Esophagus squamous epithelium (tissue), 5 donors: ENCODE measurements at places on chromosomes 3 and 15.

DNA sequence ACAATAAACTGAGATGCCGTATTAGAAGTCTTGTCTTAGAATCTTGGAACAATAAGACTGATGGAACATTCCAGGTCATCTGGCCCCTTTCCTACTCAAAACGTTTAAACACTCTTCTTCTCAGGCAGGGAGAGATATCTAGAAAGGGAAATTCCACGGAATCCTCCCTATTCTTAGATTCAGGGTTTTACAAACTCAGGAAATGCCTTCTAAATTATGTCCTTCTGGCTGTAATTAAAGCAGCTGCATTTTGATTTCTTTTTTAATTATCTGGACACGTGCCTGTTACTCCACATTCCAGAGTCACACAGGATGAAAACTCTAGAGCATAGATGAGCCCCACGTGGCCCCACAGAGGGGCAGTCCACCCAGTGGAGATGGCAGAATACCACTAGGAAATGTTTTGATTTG lies 41.5 kb upstream of the MTMR10 start:
- no peak for DNase-seq

GRCh38 chr3:175893566-175893965 lies 1034.4 kb downstream of the NAALADL2 start:
- DNase-seq: no peak

- no peak for DNase-seq
Measured at GRCh38 chr15:43325039-43325684, 5.2 kb downstream of the LCMT2 start.

GRCh38 chr3:124347418-124347817 lies 355.5 kb upstream of the ROPN1 start:
- no peak for DNase-seq

DNA sequence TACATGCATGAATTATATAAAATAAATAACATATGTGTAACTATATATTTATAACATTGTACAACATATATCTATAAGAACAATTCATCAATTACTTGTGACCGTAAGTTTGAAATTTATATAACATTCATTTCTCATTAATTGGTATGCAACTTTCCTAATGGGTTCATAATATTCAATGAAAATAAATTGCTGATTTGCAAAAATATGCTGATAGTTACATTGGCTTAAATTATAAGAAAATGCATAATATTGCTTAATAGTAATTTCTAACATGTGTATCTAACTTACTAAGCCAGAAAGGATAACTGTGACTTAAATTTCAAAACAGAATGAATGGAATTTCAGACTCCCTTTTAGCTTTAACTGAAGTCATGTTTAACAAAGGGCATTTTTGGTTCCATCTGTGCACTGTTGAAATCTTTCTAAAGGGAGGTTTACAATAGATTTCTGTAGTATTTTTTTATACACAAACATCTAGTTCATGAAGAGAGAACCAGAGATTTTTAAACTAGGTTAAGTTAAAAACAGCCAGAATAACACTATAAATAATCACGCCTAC lies 310.9 kb downstream of the TBC1D5 start:
- DNase-seq: no peak

DNA sequence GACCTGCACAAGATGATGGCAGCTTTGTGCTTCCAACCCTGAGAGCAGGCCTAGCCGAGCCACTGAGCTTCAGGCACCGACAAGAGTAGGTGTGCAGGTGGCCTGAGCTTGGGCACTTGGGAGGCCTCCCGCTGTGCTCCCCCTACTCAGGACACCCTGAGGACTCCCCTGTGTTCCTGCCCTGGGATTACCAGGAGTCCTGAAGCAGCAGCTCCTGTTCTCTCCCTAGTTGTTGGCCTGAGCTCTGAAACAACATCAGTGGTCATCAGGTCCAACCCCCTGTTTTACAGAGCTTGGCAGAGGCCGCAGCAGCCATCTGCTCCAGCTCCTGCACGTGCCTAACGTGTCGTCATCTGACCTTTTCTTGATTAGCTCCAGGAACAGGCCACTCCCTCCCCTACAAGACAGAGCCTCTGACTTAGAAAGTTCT lies 8.0 kb upstream of the MESP2 start:
- no peak for DNase-seq

DNA sequence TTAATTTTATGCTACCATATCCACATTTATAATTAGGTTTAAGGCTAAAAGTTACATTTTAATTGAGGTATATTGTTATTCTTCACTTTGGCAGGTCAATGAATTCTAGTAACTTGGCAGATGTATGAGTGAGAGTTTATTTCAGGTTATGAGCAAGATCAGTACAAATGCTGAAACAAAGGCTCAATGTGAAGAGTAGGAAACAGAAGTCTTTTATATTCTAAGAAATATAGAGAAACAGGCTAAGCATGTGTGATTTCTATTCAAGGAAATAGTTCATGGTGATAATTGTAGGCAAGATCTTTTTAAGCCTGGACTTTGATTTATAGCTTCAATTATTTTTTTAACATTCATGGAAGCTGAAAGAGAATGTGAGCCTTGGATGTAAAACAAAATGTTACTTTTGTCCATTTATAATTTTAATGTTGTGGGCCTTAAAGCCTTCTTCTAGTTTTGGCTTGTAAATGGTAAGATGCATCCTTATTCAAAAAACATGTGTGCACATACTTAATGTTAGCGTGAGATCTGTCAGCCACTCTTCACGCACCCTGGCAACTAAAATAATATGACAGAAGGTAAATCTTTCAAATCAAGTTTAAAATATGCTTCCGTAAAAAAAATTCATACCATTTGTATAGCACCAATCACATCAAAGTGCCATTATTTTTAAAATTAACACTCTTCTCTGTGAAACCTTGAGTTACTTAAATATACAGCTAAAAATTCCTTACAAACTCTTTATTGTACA lies 22.8 kb upstream of the OSTN start:
- DNase-seq: no peak

DNA sequence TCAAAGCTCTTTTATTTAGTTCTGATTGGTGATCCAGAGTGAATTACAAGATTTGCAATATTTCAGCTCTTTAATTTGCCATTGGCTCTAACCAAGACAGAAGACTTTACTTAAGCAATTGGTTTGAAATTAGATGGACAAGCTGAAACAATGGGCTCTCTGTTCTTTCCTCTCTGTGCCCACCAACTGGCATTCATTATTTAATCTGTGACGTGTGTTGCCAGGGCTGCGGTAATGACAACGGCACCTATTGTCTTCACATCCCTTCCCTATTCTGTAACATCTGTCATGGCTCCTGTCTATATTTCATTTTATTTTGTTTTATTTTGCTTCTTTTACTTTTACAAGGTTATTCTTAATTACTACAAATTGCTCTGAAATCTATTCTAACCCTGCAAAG lies 33.9 kb downstream of the PLD1 start:
- no peak for DNase-seq

GRCh38 chr3:15591242-15591641 lies 10.1 kb downstream of the HACL1 start:
- DNase-seq: no peak

GRCh38 chr3:24161841-24162240 lies 216.8 kb downstream of the NR1D2 start:
- no peak for DNase-seq
